ENCODE measurements at places on chromosomes 7 and 10. TPM values are rescaled to one million over a fixed set of nuclear protein-coding genes. Genes with fewer than 3 reads are reported as not detected.

DNA sequence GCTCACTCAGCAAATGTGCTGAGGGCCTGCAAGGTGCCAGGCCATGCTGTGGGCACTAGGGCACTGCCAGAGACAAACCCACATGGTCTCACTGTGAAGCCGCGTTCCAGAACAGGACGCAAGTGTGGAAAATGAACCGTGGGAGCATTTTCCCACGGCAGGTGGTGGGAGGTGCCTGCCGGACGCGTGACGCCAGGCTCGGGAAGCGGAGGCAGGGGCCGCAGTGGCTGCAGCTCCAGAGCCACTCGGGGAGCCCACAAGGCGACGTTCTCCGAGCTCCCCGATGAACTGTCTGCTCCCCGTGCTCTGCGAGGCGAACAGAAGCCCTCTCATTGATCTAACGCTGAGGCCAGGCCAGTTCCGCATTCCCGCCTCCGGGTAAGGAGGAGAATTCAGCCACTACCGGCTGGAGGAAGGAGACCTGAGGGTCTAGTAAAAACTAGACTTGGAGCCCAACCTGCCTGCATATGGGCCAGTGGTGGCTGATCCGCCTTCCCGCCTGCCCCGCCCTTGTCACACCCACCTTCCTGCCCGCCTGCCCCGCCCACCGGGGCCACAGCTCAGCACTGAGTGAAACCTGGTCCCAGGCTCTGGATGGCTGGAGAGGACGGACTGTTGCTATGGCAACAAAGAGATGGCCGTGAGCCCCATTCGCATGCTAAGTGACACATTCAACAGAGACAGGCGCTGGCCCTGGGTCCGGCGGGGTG is 13.1 kb downstream of the ADGRA1 start:
- no peaks in the 10 kb centered on the region for H3K27me3 ChIP-seq
- H3K27ac ChIP-seq, result no peak overlapping the region
- H3K4me1 ChIP-seq, result peaks cover 6% of the 10 kb centered on the region
- no peaks in the 10 kb centered on the region for H3K36me3 ChIP-seq
- no peak for DNase-seq
- no peak overlapping the region for H3K4me3 ChIP-seq

GRCh38 chr10:111410740-111411139 is 333.9 kb downstream of the ADRA2A start:
- DNase-seq, result no peak
- no peak overlapping the region for H3K4me3 ChIP-seq
- H3K4me1 ChIP-seq, result no peaks in the 10 kb centered on the region
- H3K27me3 ChIP-seq, result no peaks in the 10 kb centered on the region
- no peaks in the 10 kb centered on the region for H3K36me3 ChIP-seq

The AKR1C4 gene
- not detected for total RNA-seq

DNA sequence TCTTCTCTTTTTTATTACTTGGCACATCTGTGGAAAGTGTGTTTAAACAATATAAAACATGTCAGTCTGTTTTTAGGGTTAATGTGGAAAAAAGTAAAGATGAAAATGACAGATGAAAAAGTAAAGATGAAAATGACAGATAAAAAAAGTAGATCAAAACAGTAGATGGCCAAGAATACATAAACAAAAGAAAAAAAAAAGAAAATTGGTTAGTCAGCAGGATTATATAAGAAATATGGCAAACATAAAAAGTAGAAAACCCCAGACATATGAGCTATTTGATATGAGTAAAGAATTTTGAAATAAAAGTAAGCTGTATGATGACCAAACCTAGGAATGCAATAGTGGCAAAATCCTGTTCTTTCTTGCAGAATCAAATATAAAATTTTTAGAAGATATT is 365.7 kb upstream of the AKR1E2 start:
- H3K4me3 ChIP-seq, result no peak overlapping the region
- H3K36me3 ChIP-seq, result no peaks in the 10 kb centered on the region
- H3K27ac ChIP-seq, result no peak overlapping the region
- DNase-seq, result no peak
- no peaks in the 10 kb centered on the region for H3K4me1 ChIP-seq
- no peaks in the 10 kb centered on the region for H3K27me3 ChIP-seq

GRCh38 chr7:70846208-70846607 is 285.7 kb upstream of the GALNT17 start:
- H3K27ac ChIP-seq, result no peak overlapping the region
- H3K27me3 ChIP-seq, result no peaks in the 10 kb centered on the region
- no peaks in the 10 kb centered on the region for H3K4me1 ChIP-seq
- H3K4me3 ChIP-seq, result no peak overlapping the region
- H3K36me3 ChIP-seq, result no peaks in the 10 kb centered on the region

GRCh38 chr10:126062131-126063032 is 166.0 kb downstream of the FANK1 start:
- H3K27me3 ChIP-seq, result no peaks in the 10 kb centered on the region
- no peak for DNase-seq
- no peak overlapping the region for H3K4me3 ChIP-seq
- peaks cover 18% of the 10 kb centered on the region for H3K4me1 ChIP-seq

The AS3MT gene
- total RNA-seq, result 9.3 TPM

- no peaks in the 10 kb centered on the region for H3K36me3 ChIP-seq
- no peak for DNase-seq
- H3K4me3 ChIP-seq, result no peak overlapping the region
- H3K27ac ChIP-seq, result no peak overlapping the region
Observed at GRCh38 chr10:124285587-124286527, 132.9 kb downstream of the OAT start.

DNA sequence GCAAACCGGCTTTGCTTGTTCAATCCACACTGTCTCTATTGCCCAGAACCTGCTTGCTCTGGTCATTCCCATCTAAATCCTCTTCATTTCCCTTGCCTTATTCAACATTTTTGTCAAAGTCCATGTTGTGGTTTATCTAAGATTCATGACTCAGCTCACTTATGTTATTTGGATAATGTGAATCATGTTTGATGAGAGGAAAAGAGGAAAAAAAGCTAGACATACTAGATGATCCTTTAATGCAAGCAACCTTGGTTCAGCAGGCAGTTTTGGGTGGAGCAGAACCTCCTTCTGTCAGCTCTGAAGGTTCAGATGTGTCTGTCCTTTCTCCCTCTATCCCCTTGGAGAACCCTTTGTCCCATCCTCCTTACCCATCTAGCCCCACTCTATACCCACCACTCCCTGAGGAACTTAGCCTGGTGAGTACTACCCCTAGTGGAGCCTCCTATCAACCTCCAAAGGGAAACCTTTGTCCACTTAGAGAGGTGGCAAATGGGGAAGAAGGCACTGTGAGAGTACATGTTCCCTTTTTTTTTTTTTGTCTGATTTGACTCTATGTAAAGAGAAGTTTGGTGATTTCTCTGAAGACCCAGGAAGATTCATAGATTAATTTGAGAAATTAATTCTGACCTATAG is 2.1 kb upstream of the SAMD9L start:
- no peak overlapping the region for H3K27ac ChIP-seq
- no peak for DNase-seq
- H3K4me1 ChIP-seq, result peaks cover 19% of the 10 kb centered on the region
- no peak overlapping the region for H3K4me3 ChIP-seq
- H3K36me3 ChIP-seq, result no peaks in the 10 kb centered on the region

DNA sequence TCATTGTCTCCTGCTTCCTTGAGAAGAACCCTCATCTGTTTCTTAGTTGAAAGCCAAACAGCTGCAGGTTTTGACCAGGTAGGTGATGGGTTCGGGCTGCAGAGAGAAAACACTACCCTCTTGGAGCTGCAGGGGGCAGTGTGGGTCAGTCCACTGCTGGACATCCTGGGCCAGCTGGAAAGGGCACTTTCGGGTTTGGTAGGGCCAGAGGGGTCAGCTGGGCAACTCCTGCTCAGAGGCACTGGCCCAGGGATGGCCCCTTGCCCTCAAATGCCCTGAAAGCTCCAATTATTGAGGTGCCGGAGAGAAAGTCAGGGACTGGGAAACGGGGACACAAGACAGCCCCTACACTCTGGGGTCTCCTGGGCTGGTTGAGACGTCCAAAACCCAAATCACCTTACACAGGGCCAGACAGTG is 90.7 kb downstream of the MKI67 start:
- DNase-seq, result no peak
- H3K4me1 ChIP-seq, result peaks cover 6% of the 10 kb centered on the region
- no peak overlapping the region for H3K27ac ChIP-seq

- H3K36me3 ChIP-seq, result no peaks in the 10 kb centered on the region
- no peak overlapping the region for H3K4me3 ChIP-seq
- H3K27ac ChIP-seq, result no peak overlapping the region
- peak; percentile 72 for DNase-seq
- H3K4me1 ChIP-seq, result no peaks in the 10 kb centered on the region
Observed at GRCh38 chr7:47878662-47879061, 69.6 kb downstream of the PKD1L1 start.

The MYH16 gene
- not detected for total RNA-seq

- DNase-seq, result no peak
- H3K4me3 ChIP-seq, result no peak overlapping the region
Observed at GRCh38 chr10:103145860-103146466, 47.1 kb downstream of the NT5C2 start.

DNA sequence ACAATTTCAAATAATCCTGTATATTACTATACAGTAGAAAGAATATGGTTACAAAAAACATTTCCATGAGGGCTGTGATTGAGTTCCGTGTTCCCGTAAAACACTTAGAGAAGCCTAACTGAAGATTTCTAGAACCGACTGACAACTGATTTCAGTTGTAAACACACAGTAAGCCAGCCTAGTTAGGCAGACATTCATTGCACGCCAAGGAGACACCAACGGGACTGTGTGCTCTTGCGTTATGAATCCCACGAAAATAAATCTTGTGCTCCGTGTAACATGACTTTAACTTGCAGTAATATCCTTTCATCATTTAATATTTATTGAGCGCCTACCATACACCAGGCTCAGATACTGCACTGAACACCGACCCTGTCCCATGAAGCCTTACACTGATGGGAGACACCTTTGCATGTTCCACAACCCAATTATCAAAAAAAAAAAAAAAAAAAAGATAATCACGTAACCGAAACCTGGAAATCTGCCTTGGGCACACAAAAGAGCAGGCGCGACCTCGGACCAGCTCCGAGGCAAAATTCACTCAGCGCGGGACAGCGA is 420 bp upstream of the KLHL7 start:
- H3K36me3 ChIP-seq, result no peaks in the 10 kb centered on the region
- no peaks in the 10 kb centered on the region for H3K27me3 ChIP-seq
- H3K4me3 ChIP-seq, result peak overlapping the region; percentile 86
- H3K27ac ChIP-seq, result peak overlapping the region; percentile 98

- no peaks in the 10 kb centered on the region for H3K27me3 ChIP-seq
- no peak overlapping the region for H3K4me3 ChIP-seq
- H3K27ac ChIP-seq, result no peak overlapping the region
- no peak for DNase-seq
- no peaks in the 10 kb centered on the region for H3K36me3 ChIP-seq
Observed at GRCh38 chr7:115409682-115410433, 488.0 kb downstream of the MDFIC start.

GRCh38 chr7:129010075-129010474 is 44.8 kb downstream of the TNPO3 start:
- H3K27me3 ChIP-seq, result no peaks in the 10 kb centered on the region
- peaks cover 53% of the 10 kb centered on the region for H3K36me3 ChIP-seq
- H3K4me1 ChIP-seq, result peaks cover 5% of the 10 kb centered on the region
- no peak overlapping the region for H3K4me3 ChIP-seq

DNA sequence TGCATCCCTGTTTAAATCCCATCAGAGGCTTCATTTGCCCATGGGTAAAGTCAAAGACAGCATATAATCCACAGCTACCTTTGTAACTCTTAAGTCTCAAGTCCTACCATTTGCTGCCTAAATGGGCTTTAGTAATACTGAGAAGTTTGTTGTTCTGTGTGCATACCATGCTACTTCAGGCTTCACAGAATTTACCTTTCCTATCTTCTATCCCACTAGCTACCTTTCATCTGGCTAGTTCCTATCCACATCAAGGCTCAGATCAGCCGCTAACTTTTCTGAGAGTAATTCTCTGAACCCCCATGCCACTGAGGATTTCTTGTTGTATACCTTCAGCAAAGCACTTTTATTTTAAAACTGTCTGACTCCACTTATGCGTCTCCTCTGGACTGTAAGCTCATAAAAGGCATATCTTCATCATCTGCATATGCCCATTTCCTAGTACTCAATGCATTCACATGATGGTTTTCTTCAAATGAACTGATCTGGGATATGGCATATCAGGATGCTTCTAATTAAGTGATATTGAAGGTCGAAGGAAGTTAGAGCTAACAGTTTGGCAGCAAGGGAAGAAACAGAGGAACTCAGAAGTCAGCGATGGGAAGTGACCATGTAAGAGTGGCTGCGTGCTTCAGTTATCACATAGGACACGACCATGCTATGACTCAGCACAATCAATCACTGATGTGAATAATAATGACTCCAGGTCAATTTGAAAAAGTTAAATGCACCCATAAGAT is 283.9 kb upstream of the DKK1 start:
- H3K36me3 ChIP-seq, result no peaks in the 10 kb centered on the region
- DNase-seq, result no peak
- H3K27me3 ChIP-seq, result no peaks in the 10 kb centered on the region
- H3K4me3 ChIP-seq, result no peak overlapping the region
